AG09309 (cell line): ENCODE measurements at places on chromosomes 4 and X.

DNA sequence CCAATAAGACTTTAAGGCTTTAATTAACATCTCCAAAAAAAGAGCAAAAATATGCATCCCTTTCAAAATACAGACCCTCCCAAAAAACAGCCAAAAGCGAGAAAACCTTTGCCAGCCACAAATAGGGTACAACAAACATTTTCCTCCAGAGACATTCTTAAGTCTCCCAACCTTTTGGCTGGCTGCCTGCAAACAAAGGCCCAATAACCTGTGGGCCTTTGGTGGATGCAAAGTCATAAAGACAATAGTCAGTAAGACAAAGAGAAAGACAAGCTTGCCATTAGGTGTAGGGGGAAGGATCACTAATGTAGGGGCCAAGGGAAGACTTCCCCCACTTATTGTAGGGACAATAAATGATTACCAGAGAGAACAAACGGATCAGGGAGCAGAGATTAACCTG is 215.5 kb upstream of the ZFP42 start:
- DNase-seq = no peak

- DNase-seq = no peak
Measured at GRCh38 chr4:187010052-187010451, 286.4 kb upstream of the FAT1 start.

DNA sequence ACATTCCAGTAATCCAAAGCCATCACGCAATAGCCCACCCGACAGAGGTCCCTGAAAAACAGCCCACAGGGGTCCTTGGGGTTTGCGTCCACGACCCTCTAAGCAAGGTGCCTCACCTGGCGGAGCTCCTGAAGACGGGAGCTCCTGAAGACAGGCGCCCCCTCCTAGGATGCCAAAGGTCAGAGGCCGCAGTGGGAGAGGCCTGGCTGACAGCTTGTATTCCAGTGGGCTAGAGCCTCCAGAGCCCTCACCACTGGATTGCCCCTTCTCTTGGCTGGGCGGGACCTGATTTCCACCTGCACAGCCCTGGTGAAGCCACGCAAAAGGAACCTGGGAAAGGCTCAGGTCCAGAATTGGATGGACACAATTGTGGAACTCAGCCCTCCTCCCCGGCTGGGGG is 29.7 kb upstream of the WFS1 start:
- no peak for DNase-seq

DNA sequence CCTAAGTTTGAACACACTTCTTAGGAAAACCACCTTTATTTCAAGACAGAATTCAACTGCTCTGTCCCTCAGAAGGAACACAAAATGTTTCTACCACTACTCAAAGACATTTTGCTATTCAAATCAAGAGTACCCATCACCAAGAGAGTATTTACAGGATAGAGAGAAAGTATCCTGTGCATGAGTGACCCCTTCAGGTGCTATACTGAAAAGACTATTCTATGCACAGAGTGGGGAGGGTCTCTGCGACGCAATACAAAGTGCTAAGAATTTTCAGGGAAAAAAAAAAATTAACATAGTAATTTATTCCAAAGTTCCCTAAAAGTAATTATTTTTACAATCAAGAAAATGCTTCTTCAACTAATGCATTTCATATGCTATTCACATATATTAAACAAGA is 346.4 kb upstream of the FAM241A start:
- no peak for DNase-seq

- DNase-seq = no peak
Measured at GRCh38 chr4:127778102-127778501, 4.0 kb upstream of the HSPA4L start.

DNA sequence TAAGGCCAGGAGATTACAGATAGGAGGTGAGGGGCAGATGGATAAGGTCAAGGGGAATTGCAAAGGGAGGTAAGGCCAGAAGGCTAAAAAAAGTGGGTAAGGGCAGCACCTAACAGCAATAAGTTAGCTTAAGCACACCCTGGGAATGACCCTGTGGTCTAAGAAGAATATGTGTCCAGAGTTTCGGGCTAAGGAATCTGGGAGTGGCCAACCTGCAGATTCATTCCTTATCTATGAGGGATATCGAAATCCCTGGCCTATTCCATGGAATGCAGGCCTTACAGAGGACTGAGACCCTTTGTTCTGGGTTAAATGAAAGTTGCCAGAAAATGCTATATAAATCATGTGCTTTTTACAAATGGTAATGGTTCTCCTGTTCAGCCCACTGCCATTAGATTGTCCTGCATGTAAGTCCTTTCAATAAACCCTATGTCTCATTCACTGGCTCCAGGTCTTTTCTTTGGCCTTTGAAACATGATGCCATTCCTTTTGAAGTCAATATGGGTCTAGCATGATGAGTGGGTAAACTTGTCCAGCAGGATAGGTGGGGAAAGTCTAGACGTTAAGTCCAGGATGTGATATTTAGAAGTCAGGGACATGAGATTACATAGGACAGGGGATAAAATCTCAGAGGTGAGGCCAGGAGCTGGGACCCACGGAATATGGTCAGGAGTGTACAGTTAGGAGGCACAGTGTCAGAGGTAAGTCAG is 226.2 kb downstream of the TACR3 start:
- DNase-seq = no peak

- no peak for DNase-seq
Measured at GRCh38 chr4:169045862-169046584, 36.0 kb upstream of the CBR4 start.
